ELF-1 (cell line): ENCODE measurements at places on chromosomes 13 and 19.

DNA sequence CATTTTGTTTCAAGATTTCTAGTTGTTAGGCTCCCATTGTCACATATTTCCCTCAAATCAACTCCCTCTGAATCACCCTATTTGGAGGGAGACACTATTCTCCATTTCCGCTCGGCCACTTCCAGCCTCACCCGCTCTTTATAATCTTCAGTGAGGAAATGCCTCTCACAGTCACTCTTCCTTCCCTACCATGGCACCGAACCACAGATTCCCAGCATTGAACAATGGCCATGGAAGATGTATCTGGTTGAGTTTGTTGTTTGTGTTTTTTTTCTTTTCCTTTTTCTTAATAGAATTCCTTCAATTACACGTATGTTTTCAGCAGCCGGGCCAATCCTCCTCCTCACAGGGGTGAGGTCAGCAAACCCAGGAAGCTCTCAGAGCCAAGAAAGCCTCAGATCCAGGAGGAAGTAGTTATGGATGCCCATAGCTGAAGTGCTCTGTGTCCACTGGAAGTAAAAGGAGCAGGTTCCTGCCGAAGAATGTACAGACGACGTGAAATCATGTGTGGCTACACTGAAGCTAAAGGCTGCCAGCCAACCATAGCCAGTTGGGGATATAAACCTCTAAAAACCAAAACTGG lies 472.1 kb downstream of the FOXO1 start:
- no peak for DNase-seq

DNA sequence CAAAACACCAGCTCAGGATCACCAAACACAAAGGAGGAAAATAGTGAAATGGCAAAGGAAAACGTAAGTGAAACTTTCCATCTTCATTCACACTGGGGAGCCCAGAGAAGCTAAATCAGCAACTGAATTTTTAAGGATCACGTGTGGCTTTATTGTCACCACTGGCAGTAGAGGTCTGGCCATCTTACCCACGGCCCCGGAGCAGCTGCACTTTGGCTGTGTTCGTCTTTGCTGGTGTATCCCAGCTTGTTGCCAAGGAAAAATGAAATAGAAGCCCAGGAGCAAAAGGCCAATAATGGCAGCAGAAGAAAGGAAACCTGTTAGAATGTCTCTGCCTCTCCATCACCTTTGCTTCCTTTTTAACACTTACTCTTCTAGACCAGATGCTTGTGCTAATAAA lies 274.7 kb downstream of the FOXO1 start:
- no peak for DNase-seq

- DNase-seq, result peak; percentile 14
Measured at GRCh38 chr13:48600374-48601364, 53.1 kb upstream of the CYSLTR2 start.

- no peak for DNase-seq
Measured at GRCh38 chr19:55626350-55626749, 2.0 kb upstream of the ZNF784 start.

DNA sequence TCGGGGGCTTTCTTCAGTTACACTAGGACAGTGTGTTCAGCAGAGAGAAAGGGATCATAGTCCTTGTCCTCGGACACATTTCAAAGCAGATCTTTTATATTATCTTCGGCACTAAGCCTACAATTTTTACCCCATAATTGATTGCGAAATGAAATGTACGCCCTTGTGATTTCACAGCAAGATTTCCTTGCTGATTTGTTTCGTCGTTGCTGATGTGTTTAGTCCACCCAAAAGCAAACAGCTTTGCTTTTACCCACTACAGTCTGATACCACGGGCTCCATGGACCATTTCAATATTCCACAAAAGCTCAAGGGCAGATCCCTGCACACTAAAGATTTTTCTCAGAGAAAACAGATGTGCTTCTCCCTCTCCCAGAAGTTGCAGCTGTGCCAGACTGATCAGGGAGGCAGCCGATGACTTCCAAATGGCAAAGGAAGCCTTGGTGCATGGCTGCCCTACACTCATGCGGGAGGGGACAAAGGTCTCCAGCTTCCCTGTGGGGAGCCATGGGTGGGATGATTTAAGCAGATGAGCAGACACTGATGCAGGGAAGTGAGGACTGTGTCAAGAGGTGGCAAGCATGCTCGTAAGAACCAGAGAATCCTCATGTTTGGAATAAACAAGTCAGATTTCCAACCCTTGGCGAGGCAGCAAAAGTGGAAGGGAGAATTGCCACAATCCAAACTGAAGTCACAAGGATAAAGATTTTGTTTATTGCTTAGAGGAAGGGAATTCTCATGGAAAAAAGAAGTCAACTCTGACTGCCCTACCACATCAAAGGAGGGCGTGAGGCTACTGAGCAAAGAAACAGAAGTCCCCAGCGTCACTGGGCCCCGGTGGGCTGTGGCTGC lies 81.1 kb downstream of the STK24 start:
- no peak for DNase-seq
